ENCODE measurements at places on chromosomes 3 and 15.

GRCh38 chr3:149575961-149576564 lies 81.8 kb downstream of the WWTR1 start:
- DNase-seq = no peak

DNA sequence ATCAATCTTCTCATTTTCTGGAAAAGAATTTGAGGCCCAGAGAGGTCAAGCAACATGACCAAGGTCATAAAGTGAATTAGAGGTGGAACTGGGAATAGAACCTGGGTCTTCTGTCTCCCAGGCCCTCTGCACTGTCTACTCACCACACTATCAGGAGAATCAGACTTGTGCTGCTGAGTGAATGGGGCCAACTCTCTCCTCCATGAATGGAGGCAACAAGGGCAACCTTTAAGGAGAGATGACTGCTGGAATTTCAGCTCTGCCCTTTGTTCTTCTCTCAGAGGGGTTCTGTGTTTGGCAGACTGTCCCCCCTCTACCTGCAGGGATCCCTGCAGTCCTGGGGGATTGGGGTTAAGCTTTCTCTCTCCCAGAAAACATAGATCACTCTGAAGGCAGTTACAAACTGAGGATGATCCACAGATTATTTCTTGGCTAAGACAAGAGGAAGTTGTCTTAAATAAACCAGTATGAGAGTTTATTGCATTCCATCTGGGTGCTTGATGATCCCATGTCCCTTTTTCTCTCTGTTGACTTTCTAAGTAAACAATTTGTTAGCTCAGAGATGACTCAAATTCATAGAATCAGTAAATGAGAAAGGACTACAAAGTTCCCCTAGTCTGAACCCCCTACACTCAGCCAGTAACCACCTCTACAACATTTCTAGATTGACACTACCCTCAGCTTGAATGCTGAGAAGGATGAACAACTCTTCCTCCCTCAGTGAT lies 99.0 kb upstream of the LIPC start:
- DNase-seq = no peak

- no peak for DNase-seq
These were observed 35.6 kb upstream of the CD96 start for GRCh38 chr3:111506435-111506834.

DNA sequence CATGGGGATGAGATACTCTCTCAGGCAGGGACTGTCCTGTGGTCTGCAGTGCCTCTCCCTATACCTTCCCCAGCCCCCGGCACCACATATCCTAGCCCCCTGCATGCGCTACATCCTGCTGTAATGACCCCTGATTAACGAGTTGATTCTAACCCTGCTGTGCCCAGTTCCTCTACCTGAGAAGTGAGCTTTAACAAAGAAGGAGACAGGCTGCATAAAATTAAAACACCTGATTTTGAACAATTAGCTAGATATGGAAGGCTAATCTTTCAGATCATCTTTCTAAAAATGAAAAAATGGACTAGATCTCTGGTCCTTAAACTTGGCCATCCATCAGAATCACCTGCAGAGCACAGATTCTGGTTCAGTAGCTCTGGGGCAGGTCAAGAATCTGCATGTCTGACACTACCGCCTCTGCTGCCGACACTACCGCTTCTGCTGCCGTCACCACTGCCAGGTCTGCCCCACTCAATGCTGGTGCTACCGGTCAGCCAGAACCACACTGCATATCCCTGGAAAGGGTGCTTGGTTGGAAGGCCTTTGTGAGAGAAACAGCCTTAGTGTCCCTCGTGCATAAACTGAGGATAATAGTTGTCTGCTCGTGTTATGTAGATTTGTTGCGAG lies 33.6 kb upstream of the ZBTB38 start:
- DNase-seq = no peak

DNA sequence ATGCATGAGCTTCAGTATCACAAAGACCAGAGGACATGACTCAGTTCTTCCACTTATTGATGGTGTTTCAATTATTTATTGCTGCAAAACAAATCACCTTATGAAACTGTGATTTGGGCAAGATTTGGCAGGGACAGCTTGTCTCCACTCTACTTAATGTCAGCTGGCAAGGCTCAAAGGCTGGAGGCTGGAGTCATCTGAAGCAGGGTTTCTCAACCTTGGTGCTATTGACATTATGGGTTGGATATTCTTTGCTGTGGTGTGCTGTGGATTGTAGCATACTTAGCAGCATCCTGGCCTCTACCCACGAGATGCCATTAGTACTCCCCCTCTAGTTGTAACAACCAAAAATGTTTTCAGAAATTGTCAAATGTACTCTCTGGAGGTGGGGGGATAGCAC lies 138.8 kb upstream of the PEX5L start:
- no peak for DNase-seq

GRCh38 chr3:5690904-5691532 lies 503.5 kb downstream of the EDEM1 start:
- no peak for DNase-seq

GRCh38 chr3:13222131-13222530 lies 148.9 kb upstream of the IQSEC1 start:
- no peak for DNase-seq

- DNase-seq = no peak
These were observed 31.1 kb upstream of the ACTL6A start for GRCh38 chr3:179531576-179531975.

DNA sequence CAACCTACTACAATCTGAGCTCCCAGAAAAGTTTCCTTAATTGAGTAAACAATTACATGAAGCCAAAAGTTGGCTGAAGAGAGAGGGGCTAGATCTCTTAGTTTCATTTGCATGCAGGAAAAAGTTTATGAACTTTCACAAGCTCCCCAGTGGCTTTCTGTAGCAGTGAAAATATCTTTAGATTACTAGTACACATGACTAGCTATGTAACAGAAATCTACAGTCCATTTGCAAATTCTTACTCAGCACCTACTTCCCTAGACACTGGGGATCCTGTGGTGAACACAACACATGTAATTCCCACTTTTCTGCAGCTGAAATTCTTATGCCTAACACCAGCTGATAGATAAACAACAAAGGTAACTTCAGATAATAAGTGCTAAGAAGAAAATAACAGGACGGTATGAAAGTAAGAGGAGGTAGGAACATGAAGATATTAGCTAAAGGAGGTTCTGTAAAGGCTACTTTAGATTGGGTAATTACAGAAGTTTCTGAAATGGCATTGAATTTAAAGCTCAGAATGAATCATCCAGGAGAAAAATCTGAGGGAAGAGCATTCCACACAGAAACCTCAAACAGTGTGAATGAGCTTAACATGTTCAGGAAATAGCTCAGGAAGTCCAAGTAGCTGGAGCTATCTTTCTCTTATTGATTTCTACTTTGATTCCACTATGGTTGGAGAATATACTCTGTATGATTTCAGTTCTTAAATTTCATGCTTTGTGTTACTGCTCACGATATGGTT lies 204.8 kb downstream of the MAGI1 start:
- no peak for DNase-seq

DNA sequence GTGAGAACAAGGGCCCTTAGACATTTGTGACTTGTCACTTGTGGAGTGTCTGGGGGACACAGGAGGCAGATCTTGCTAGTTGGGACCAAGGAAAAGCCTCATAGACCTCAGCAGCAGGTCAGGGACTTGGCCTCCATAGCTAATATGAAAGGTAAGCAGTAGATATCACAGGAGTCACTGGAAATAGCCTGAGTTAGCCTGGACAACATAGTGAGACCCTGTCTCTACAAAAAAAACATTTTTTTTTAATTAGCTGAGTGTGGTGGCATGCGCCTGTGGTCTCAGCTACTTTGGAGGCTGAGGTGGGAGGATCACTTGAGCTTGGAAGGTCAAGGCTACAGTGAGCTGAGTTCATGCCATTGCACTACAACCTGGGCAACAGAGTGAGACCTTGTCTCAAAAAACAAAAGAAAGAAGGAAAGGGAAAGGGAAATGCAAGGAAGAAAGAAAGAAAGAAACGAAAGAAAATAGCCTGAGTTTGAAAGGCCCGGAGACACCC lies 37.1 kb upstream of the CLK3 start:
- DNase-seq = no peak

- no peak for DNase-seq
These were observed 4.3 kb upstream of the CCR4 start for GRCh38 chr3:32946973-32947788.

- DNase-seq = no peak
These were observed 63.2 kb downstream of the HCN4 start for GRCh38 chr15:73305331-73306211.

GRCh38 chr3:71311661-71312046 lies 271.9 kb downstream of the FOXP1 start:
- no peak for DNase-seq

GRCh38 chr3:56406826-56407515 lies 61.3 kb downstream of the ERC2 start:
- no peak for DNase-seq

DNA sequence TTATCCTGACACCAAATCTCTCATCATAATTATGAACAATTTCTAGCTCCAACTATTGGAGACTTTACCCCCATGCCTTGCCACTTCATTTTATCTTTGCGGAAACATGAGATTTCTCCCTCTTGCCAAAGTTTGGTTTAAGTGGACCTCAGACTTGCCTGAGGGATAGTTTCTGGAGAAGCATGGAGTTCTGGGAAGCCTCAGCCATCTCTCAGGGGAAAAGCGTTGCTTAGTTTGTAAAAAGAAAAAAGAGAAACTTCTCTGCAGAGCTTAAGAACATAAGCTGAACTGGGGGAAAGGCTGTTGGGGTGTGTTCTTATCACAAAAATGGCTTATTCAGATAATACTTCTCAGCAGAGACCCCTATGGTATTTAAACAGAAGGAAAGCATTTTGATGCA lies 347.4 kb upstream of the ADAMTS9 start:
- no peak for DNase-seq

DNA sequence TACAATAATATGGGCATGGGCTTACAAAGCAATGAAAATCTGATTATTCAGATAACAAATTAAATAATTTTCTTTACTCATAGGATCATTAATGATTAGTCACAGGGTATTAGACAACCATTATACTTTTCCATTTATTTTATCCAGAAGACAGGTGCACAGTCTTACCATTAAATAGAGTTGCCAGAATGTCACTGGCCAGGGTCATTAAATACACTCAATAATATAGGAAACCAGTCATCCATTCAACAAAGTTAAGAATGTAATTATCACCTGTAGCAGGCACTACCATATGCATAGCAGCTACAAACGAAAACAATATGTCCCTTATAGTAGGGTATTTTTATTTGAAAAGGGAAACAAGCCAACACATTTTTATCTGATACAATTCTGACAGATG lies 16.1 kb downstream of the ROBO1 start:
- no peak for DNase-seq

- no peak for DNase-seq
These were observed 514.9 kb upstream of the DPPA4 start for GRCh38 chr3:109852283-109852682.

GRCh38 chr3:171460725-171461524 lies 720 bp upstream of the TNIK start:
- DNase-seq = peak; percentile 60
